ENCODE measurements at places on chromosomes 1 and 21. TPM values are rescaled to one million over a fixed set of nuclear protein-coding genes. Genes with fewer than 3 reads are reported as not detected.

Gene MMEL1
- total RNA-seq = not detected

Gene SPRR2B
- total RNA-seq = not detected

Gene TTC39A
- total RNA-seq = 2.1 TPM

Gene MEX3A
- total RNA-seq = 0.69 TPM

Gene GRHL3
- 0.47 TPM for total RNA-seq

DNA sequence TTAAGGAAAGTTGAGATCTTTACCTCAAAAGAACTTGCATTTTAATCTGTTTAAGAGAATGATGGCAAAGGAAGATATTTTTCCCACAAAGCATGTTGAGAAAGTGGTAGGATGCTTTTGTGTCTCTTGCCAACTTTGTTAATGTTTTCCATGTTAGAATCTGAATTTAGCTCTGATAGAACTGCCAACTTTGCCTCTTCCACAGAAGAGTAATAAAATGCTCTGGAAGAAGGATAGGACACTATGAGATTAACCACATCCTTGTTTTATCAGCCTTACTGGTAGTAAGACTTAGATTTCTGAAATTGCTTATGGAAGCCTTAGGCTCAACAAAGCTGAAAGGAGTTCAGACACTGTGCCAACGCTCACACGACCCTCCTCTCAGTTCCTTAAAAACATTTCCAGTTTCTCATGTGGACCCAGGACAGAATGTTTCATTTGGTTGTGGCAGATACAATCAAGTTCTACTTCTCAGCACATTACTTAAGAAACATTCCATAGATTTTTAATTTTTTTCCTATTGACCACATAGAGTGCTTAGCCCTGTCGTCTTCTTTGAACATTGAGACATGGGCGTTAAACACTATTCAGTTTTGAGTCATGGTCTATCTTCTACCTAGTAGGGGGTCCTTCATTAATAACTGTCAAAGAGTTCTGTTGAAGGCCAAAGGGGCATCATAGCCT lies 59.0 kb downstream of the MTR start:
- no peak for DNase-seq

- no peak for DNase-seq
Observed at GRCh38 chr1:1080122-1080757, 6.1 kb upstream of the RNF223 start.

DNA sequence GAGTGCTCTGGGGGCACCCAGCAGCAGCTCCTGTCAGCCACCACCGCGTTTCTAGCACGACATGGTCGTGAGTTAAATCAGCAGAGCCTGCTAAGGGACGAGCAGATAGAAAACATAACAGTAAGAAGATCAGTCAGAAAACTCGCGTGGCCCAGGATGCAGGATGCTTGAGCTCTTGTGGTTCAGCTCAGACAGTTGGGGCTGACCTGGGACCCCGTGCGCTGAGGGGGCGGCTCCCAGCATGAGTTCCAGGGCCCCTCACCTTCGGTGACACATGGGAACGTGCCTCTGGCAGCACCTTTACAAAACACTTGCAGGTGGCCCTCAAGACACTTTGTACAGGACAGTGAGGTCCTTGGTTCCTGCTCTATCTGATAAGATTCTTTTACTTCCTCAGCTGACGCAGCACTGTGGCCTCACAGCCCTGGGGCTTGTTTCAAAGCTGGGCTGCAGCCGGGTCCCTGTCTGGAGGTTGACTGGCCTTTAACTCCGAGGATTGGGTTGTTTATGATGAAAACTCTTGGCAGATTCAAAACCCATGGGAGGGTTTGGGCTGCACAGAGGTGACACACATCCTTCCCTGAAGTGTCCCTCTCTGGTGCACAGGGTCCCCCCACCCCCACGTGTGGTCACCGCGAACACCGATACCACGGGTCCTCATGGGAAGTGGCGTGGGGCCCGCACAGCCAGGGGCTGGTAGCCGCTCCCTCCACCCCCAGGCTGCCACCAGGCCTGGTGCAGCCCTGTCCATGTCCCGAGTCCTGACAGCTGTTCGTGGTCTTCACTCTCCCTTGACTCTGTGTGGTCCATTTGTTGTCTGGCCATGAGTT lies 65.3 kb upstream of the COL6A1 start:
- DNase-seq = no peak

GRCh38 chr1:92038695-92039346 lies 9.0 kb downstream of the EPHX4 start:
- no peak for DNase-seq

- no peak for DNase-seq
Observed at GRCh38 chr1:66788231-66788939, 12.7 kb downstream of the INSL5 start.

DNA sequence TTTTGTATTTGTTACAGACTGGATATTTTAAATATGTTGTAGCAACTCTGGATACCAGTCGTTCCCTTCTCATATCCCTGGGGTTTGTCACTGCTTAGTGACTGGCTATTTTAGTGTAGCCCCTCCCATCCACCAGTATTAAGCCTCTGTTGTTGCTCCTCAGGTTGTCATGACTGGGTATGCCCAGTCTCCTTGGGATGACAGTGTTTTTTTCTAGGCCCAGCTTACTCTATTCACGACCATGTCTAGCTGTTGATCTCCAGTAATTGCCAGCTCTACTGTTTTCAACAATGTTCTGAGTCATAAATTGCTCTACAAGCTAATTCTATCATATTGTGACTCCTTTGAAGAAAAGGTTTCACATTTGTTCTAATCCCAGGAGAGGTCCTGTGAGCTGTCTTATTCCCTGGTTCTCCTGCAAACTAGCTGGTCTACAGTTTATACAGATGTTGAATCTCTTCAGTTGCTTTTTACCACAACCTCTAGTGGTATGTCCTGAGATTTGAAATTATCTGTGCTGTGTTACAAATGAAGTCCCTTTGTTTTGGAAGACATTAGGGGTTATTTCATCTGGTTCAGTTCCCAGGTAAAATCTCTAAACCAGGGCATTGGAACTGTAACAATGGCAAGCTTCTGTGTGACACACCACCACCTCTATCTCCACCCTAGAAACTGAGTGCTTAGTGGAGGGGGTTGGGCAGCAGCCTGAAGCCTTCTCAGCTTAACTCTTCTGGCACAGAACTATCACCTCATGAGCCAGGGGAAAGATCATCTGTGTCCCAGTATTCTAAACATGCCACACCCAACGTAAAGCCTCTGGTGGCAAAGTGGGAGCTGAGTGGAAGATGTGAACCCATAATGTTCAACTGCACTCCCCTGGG lies 124.6 kb downstream of the TRIM33 start:
- DNase-seq = no peak

GRCh38 chr1:166920561-166921475 lies 44.8 kb upstream of the TADA1 start:
- DNase-seq = no peak

DNA sequence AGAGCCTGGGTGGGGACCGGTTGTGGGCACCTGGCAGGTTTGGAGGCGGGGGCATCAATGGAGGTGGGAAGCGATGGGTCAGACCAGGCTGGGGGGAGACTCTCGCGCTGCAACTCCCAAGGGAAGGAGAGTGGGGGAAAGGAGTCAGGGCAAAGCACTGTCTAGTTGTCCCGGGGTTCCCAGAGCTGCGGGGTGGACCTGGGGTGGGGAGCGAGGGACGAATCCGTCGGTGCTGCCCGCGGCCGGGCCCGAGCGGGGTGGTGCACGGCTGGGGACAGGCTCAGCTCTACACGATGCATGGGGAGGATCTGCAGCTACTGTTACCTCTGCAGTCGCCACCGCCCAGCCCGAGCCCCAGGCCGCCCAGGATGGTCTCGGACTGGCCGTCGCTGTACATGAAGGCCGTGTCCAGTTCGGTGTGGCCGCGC lies 427 bp downstream of the AKR7A2 start:
- no peak for DNase-seq

DNA sequence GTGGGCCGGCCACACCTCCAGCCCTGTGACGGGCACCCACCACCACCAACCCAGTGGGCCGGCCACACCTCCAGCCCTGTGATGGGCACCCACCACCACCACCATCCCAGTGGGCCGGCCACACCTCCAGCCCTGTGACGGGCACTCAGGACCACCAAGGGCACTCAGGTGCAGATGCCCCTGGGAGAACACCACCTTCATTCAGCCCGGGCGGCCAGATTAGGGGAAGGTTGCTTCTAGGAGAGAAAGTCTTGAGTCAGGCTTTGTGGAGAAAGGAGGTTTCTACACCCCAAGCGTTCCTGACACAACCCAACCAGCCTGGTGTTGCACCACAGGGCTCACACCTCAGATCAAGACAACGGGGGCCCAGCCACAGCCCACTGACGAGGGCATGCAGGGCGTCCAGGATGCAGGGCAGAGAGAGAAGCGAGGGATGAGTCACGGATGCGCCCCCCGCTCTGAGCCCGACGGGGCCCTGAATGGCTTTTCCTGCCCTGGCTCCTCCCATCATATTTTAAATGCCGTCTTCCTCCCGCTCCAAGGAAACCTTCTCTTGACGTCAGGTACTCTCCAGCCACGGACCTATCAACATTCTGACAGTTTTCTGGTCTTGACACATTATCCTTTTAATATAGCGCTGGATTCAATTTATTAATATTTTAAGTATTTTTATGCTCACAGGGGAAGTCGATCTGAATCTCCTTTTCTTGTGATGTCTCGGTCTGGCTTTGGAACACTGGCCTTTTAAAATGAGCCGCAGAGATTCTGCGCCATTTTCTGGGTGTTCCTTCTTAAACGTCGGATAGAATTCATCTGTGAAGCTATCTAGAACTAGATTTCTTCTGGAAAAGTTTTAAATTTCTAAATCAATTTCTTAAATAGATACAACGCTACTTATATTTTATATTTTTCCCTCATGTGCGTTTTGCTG lies 631 bp upstream of the SPATC1L start:
- DNase-seq = peak; percentile 56

DNA sequence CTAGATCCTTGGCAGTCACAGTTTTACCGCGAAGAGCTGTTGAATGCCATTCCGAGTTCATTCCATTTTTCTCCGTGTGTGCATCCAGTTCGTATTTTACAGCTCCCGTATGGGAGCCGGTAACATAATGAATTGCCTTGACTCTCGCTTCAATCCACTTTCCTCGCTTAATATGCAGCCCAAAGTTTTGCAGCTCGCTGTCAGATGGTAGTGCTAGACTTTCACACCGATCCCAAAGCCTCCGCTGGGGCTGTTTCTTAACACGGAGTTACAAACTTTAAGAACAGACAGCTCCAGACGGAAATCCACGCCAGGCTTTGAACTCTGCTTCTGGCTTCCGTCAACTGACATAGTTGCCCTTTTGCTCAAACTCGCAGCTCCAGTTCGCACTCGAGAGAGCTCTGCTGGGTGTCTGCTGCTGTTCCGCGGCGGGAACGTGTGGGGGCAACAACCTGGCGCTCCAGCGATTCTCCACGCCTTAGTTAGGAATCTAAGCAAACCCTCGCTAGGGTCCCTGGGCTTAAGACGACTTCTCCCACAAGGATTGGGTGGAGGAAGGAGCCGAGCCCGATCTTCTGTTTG lies 3.5 kb upstream of the ARID1A start:
- peak; percentile 47 for DNase-seq

DNA sequence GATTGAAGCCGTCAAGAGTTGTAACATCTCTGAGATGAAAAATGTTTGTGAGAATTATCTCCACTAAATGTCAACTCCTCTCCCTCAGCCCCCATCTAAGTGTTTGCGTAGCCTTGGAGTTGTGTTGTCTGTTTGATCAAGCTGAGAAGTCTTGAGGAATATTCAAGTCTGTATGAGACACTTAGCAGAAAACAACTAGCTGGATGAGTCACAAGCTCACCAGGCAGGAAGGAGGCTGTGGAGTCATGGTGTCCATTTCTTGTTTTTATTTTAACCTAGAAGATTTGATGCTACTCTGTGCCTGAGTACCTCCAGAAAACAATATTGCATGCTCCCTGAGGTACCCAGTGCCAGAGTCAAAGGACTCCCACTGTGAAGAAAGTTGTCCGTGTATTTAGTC lies 211.6 kb upstream of the PLXNA2 start:
- no peak for DNase-seq

DNA sequence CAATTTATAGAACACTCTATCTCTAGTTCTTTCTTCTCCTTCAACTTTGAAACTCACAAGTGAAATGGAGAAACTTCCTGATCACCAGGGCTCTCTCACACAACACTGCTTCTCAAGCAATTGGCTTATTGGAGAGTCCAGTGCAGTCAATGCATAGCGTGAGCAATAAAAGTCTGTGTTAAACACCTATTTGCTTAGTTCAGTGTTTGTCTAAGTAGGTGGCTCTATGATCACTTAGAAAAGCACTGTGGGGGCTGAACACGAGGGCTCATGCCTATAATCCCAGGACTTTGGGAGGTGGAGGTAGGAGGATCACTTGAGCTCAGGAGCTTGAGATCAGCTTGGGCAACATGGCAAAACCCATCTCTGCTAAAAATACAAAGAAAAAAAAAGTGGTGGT lies 12.2 kb downstream of the CTSS start:
- DNase-seq = no peak

DNA sequence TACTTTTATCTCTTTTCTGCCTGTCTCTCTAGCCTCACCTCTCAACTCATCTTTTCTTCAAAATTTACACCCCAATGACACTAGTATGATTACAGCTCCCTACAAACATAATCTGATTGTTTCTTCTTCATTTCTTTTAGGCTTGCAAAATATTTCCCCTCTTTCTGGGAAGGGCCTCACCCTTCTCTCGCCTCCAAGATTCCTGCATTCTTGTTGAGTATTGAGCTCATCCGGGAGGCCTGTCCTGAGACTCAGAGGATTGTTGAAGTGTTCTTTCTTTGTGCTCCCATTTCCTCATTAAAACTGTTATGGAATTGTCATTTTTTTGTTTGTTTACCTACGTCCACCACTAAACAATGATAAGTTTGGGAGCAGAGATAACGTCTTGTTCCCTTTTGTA lies 99.1 kb upstream of the CHRM3 start:
- DNase-seq = no peak

GRCh38 chr1:114181356-114181755 lies 27.7 kb upstream of the SYT6 start:
- DNase-seq = no peak

GRCh38 chr1:97160818-97161217 lies 439.2 kb downstream of the PTBP2 start:
- no peak for DNase-seq

DNA sequence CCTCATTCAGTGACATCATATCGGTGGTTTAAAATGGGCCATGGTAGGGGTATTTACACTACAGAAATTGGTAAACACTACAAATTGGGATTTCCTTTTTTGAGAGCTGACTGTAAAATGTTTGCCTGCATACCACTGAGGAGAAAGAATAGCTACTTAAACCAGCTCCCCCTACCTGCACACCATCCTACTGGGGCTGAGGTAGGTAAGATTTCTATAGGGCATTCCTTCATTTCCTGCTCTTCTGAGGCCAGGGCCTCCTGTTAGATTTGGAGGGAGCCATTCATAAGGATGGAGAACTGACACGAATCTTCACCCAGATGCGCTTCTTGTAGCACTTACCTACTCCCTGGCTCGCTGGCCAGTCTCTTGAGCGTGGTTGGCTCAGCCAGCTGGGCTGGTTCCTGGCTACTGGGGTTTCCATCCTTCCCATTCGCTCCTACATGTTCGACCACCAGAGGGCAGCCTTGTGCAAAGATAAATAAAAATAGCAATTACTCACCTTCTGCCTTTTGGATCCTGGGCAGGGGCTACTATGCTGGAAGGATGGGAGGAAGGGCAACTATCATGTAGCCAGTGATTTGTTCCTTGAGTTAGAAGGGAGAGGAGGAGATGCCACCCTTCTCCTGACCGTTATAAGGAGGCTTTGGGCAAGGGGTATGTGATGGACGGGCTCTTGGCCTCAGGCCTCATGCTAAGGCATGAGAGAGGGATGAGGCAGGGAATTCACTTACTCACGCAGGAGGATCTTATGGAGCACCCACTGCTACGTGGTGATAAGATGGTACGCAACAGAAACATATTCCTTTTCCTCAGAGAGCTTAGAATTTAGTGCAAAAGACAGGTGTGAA lies 10.7 kb downstream of the OPTC start:
- DNase-seq = peak; percentile 99

- no peak for DNase-seq
Observed at GRCh38 chr1:200034761-200035396, 7.4 kb downstream of the NR5A2 start.

GRCh38 chr1:81880781-81881180 lies 80.0 kb downstream of the ADGRL2 start:
- DNase-seq = no peak

All from omental fat pad (tissue), 4 donors.